ENCODE measurements at places on chromosomes 6 and 20. TPM values are rescaled to one million over a fixed set of nuclear protein-coding genes. Genes with fewer than 3 reads are reported as not detected.
A peak's percentile ranks its signal among the peaks of the same experiment; 100 is the strongest.

Gene KIAA1755
- total RNA-seq, result 0.30 TPM

Gene MEI4
- not detected for total RNA-seq

Gene DPPA5
- not detected for total RNA-seq

DNA sequence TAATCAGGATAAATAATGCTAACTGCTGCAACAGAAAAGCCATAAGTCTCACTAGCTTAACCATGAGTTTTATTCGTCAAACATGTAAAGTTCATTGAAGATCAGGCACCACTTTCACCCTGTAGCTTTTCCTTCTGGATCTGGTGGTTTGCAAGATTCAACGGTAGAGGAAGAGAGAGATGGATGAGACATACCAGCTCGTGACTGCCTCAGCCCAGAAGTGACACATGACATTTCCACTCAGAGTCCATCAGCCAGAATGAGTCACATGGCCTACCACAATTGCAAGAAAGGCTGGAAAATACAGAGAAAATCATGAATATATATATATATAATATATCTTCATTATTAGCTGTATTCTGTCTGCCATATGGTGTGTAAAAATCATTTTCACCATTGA, 29.0 kb downstream of the SPTLC3 start:
- H3K27ac ChIP-seq, result no peak overlapping the region
- H3K27me3 ChIP-seq, result no peaks in the 10 kb centered on the region
- DNase-seq, result no peak
- no peaks in the 10 kb centered on the region for H3K36me3 ChIP-seq
- H3K4me1 ChIP-seq, result no peaks in the 10 kb centered on the region
- no peak overlapping the region for H3K4me3 ChIP-seq

- peaks cover 10% of the 10 kb centered on the region for H3K4me1 ChIP-seq
- DNase-seq, result no peak
- H3K4me3 ChIP-seq, result no peak overlapping the region
- no peaks in the 10 kb centered on the region for H3K27me3 ChIP-seq
- no peaks in the 10 kb centered on the region for H3K36me3 ChIP-seq
- H3K27ac ChIP-seq, result no peak overlapping the region
These were observed 54.3 kb upstream of the NFATC2 start for GRCh38 chr20:51596668-51597388.

GRCh38 chr20:35568645-35569044, 26.8 kb downstream of the ERGIC3 start:
- no peaks in the 10 kb centered on the region for H3K4me1 ChIP-seq
- no peak overlapping the region for H3K27ac ChIP-seq
- no peak overlapping the region for H3K4me3 ChIP-seq

- DNase-seq, result no peak
- no peak overlapping the region for H3K27ac ChIP-seq
- H3K4me1 ChIP-seq, result no peaks in the 10 kb centered on the region
- H3K36me3 ChIP-seq, result peaks cover 78% of the 10 kb centered on the region
- no peaks in the 10 kb centered on the region for H3K27me3 ChIP-seq
These were observed 136.3 kb downstream of the ZMYND8 start for GRCh38 chr20:47220161-47220582.

DNA sequence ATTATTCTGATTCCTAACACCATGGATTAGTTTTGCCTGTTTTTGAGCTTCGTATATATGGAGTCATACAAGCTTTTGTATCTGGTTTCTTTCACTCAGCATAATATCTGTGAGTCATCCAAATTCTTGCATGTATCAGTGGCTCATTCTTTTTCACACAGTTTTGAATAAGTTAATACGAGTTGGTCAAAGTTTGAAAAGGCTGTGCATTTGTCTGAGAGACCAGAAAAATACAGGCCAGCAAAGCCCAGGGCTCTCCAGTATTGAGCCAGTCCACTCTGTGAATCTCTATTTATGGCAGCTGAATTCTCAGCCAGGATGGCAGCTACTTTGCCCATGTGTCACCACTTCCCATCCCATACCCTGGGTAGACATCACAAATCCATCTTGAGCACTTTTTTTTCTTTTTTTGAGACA, 7.2 kb upstream of the CHMP4B start:
- H3K36me3 ChIP-seq, result no peaks in the 10 kb centered on the region
- H3K4me3 ChIP-seq, result no peak overlapping the region
- H3K27ac ChIP-seq, result peak overlapping the region; percentile 77
- DNase-seq, result peak; percentile 72

DNA sequence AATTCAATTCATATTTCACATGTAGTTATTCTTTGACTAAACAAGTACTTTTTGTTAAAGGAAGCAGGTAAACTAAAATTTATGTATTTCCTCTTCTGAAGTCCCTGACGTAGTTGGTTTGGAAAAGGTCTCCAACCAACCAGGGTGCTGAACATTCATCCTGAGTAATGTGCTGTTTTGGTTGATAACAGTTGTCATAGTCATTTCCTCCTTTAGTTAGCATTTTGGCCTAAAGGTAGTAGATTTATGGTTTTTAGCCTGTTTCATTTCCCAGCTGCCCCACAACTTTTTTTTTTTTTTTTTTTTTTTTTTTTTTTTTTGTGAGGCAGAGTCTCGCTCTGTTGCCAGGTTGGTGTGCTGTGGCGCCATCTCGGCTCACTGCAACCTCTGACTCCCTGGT, 382.8 kb upstream of the FLRT3 start:
- no peak overlapping the region for H3K27ac ChIP-seq
- DNase-seq, result no peak
- H3K27me3 ChIP-seq, result no peaks in the 10 kb centered on the region
- no peak overlapping the region for H3K4me3 ChIP-seq
- H3K4me1 ChIP-seq, result no peaks in the 10 kb centered on the region

GRCh38 chr20:44684047-44684967, 30.9 kb upstream of the CCN5 start:
- H3K4me1 ChIP-seq, result peaks cover 14% of the 10 kb centered on the region
- H3K27ac ChIP-seq, result peak overlapping the region; percentile 16
- H3K36me3 ChIP-seq, result no peaks in the 10 kb centered on the region
- peak overlapping the region; percentile 48 for H3K4me3 ChIP-seq
- DNase-seq, result no peak
- H3K27me3 ChIP-seq, result no peaks in the 10 kb centered on the region

DNA sequence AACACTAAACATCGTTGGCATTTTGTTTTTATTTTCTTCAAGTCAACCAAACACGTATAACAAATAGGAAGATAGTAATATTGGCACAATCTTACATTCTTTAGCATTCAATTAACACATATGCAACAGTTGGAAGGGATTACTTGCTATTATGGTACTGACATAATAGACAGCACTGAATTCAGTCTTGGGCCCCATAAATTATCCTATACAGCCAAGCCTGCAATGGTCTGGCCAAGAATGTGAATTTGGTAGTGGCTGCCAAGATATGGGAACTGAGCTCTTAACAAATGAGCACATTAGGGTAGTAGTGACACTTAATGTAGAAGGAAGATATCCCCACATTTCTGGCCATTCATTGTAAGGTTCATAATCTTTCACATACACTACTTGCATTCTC, 44.8 kb upstream of the ARHGAP18 start:
- 0 out of 2 replicates have a peak, but pooled peaks cover 4% of the 10 kb centered on the region for H3K4me1 ChIP-seq
- no peak for DNase-seq
- H3K27ac ChIP-seq, result no peak overlapping the region
- no peaks in the 10 kb centered on the region for H3K36me3 ChIP-seq
- no peaks in the 10 kb centered on the region for H3K27me3 ChIP-seq

GRCh38 chr6:28205879-28206278, 19.2 kb upstream of the ZSCAN9 start:
- peaks cover 16% of the 10 kb centered on the region for H3K27me3 ChIP-seq
- no peak overlapping the region for H3K4me3 ChIP-seq
- DNase-seq, result no peak
- H3K36me3 ChIP-seq, result no peaks in the 10 kb centered on the region

DNA sequence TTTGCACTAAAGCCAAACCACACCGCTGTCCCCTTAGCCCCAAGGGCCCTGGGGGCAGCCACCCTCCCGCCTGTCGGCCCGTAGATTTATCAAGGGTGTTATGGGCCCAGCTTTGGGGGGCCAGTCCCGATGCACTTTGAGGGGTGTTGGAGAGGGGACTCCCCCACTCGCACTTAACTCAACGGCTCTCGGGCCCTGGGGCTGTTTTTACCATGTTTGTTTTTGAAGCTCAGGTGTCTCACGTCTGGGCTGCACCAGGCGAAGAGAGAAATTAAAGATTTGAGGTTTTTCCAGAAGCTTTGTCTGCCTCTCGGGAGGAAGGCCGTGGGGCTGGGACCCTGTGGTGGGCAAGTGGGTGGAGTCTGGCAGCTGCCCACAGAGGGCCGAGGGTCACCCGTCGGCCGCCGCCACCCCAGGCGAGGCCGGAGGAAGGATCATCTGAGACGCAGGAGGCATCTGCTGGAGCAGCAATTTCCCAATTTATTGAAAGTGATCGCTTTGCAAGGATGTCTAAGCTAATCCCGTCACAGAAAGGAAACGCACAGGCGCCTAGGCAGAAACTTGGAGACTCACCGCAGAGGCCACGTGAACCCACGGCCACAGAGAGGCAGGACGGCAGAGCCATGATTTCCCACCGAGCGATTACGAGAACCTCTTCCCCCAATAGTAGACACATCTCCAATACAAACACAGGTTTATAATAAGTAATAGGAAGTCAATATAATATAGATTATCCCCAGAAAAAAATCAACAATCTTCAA, 3.8 kb downstream of the SLC2A4RG start:
- H3K4me1 ChIP-seq, result peaks cover 9% of the 10 kb centered on the region
- no peak overlapping the region for H3K4me3 ChIP-seq
- H3K27ac ChIP-seq, result no peak overlapping the region
- no peaks in the 10 kb centered on the region for H3K27me3 ChIP-seq

DNA sequence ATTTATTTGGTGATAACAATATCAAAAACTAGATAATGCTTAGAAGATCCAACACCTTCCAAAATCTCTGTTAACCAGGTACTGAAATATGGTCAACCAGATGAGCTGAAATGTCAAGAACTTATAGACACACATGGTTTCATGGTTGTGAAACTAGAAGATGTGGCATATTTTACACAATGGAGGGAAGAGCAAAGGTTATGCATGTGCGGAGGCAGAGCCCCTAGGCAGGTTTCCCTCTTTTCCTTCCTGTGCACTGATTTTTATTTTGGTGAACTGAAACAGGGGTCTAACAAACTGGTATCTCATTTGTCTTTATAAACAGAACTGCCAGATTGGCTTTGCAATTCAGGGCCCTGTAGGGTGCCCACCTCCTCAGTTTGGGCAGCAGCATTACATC, 91.6 kb downstream of the PRL start:
- H3K27me3 ChIP-seq, result no peaks in the 10 kb centered on the region
- no peak for DNase-seq
- no peaks in the 10 kb centered on the region for H3K4me1 ChIP-seq
- H3K27ac ChIP-seq, result no peak overlapping the region
- H3K4me3 ChIP-seq, result no peak overlapping the region
- H3K36me3 ChIP-seq, result no peaks in the 10 kb centered on the region

DNA sequence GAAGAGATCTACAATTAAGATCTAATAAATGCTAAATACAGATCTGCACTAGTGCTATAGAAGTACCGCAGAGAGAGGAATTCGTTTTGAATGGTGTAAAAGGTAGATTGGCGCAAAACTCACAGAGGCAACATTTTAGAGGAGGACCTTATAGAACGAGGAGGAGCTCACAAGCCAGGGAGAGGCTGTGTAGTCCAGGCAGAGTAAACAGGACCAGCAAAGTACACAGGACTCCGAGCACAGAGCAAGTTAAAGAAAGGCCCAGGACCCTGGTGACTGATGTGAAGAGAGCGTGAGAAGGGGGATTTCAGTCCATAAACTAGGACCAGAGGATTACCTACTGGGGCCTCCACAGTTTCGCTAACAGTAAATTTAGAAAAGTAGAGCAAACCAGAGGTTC, 202.3 kb downstream of the FOXC1 start:
- no peaks in the 10 kb centered on the region for H3K27me3 ChIP-seq
- no peak overlapping the region for H3K27ac ChIP-seq
- no peaks in the 10 kb centered on the region for H3K4me1 ChIP-seq
- no peak for DNase-seq
- no peaks in the 10 kb centered on the region for H3K36me3 ChIP-seq

GRCh38 chr20:49367113-49367512, 89.3 kb upstream of the ZNFX1 start:
- H3K27ac ChIP-seq, result no peak overlapping the region
- H3K4me3 ChIP-seq, result no peak overlapping the region
- peaks cover 72% of the 10 kb centered on the region for H3K27me3 ChIP-seq
- peaks cover 7% of the 10 kb centered on the region for H3K4me1 ChIP-seq
- H3K36me3 ChIP-seq, result no peaks in the 10 kb centered on the region

- H3K4me1 ChIP-seq, result no peaks in the 10 kb centered on the region
- no peaks in the 10 kb centered on the region for H3K36me3 ChIP-seq
- DNase-seq, result no peak
- H3K27ac ChIP-seq, result no peak overlapping the region
- no peaks in the 10 kb centered on the region for H3K27me3 ChIP-seq
- H3K4me3 ChIP-seq, result no peak overlapping the region
These were observed 35.4 kb downstream of the SLC16A10 start for GRCh38 chr6:111122458-111123286.

DNA sequence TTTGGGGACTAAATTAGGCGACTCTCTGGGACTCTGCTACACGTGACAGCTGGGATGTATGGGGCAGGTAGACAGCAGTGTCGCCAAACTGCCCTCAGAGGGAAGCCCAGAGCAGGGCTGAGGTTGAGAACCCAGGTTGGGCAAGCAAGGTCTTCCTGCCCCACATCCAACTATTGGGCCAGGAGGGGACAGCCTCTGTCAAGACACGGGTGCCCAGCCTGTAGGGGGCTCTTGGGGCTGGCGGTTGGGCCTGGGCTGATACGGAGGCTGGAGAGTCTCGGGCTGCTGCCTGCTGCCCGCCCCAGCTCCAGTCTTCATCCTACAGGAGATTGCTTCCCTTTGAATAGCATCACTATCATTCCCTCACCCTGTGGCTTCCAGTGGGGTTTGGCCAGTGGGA, 33.3 kb downstream of the CPNE5 start:
- H3K4me3 ChIP-seq, result no peak overlapping the region
- no peaks in the 10 kb centered on the region for H3K36me3 ChIP-seq
- no peaks in the 10 kb centered on the region for H3K27me3 ChIP-seq
- no peak overlapping the region for H3K27ac ChIP-seq
- no peaks in the 10 kb centered on the region for H3K4me1 ChIP-seq

DNA sequence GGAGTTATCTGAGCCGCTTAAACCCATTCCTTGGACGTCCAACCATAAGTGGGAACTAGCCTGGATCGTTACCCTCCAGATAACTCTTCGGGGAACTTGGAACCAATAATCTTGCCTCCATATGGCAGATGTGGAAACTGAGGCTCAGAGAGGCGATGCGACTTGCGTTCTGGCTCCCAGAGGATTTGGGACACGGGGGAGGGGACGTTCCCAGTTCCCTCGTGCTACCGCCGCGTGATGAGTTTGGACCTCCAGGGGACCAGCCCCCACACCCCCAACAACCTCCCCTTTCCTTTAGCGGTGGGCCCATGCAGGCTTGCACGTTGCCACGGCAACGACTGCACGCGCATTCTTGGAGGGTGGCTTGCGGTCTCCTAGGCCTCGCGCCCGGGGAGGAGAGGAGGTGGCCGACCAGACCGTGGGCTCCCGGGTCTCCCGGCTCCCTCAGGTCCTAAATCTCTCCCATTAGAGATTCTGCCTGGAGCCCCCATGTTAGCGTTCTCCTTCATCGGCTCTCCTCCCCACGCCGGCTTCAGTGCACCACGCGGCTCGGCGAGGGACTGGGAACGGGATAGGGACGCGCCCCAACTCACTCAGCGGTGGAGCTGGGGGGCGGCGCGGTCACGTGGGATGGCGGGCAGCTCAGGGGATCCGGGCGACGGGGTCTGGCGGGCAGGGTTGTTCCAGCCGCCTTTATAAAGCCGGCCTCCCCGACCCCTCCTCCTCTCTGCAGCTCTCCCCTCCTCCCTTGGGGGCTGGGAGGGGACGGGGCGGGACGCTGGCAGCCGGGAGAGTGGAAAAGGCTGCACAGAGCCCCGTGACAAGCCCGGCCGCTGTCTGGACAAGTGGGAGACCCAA, at the start of gene PLTP:
PLTP (minus strand) TSS at position 670 of the 858 bp plus-strand sequence. CDS start 703 bp downstream, outside the sequence.
- 0 out of 2 replicates have a peak, but pooled peaks cover 4% of the 10 kb centered on the region for H3K36me3 ChIP-seq
- H3K4me1 ChIP-seq, result peaks cover 22% of the 10 kb centered on the region
- H3K4me3 ChIP-seq, result peak within 1 kb of the TSS; percentile 63
- peak; percentile 50 for DNase-seq

Measured in PC-9 (cell line).